ENCODE measurements at places on chromosomes 3 and 15.

- DNase-seq, result peak; percentile 79
Measured at GRCh38 chr3:58564456-58565160, 12.6 kb downstream of the FAM107A start.

DNA sequence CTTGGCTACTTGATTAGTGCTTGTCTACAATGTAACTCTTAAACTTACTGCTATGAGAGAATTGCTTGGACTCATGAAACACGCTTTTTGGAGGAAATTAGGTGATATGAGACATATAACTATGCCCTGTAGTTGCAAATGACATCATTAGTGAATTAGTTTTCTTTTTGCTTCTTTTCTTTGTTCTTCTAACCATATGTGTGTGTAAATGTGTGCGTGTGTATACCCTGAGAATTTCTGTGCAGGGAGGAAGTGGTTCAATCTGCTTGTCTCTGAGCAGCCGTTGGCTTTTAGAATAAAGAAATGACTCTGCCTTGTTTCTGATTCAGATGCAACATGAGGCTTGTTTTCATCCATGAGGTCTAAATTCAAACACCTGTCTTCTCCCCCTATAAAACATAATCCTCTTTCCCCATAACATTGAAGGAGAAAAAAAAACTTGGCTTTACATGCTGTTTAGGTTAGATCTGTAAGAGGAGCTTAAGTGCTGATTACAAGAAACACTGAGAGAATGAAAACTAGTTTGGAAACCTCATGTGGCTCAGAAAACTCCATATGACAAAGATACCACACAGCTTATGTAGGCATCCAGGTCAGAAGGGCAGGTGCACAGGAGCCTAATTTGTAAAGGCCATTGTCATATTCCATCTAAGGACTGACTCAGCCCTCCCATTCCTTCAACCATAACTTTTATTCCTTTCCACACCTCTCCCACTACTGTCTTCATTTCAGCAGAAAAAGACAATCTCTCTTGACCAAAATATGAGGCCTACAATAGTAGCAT, 30.5 kb upstream of the BLM start:
- no peak for DNase-seq

GRCh38 chr15:101288905-101289513, 6.0 kb downstream of the SNRPA1 start:
- DNase-seq, result peak; percentile 67

GRCh38 chr3:65443739-65444446, 594.8 kb downstream of the MAGI1 start:
- DNase-seq, result no peak

DNA sequence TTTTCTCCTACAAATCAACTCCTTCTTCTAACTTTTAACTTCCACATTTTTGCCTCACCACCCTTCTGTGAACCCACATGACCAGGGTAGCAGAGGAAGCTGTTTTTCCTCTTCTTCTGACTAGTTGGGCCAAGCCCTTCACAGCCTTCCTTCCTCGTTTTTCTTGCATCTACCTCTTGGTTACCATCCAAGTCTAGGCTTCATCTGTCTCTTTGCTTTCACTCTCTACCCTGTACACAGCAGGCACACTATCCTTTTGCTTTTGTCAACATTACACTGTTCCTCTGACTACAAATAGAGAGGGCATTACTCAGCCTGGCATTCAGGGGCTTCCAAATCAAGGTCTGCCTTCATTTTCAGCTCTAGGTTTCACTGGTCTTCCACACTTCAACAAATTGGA, 22.0 kb downstream of the SLC9A9 start:
- DNase-seq, result no peak

All from foreskin fibroblast (primary cell).